Activated CD4-positive, alpha-beta T cell treated with anti-CD3 and anti-CD28 coated beads, Interleukin-2, amount 10 ng/mL, durations not matched to agents 7 days and 5 days (primary cell): ENCODE measurements at places on chromosomes 13 and 19.

DNA sequence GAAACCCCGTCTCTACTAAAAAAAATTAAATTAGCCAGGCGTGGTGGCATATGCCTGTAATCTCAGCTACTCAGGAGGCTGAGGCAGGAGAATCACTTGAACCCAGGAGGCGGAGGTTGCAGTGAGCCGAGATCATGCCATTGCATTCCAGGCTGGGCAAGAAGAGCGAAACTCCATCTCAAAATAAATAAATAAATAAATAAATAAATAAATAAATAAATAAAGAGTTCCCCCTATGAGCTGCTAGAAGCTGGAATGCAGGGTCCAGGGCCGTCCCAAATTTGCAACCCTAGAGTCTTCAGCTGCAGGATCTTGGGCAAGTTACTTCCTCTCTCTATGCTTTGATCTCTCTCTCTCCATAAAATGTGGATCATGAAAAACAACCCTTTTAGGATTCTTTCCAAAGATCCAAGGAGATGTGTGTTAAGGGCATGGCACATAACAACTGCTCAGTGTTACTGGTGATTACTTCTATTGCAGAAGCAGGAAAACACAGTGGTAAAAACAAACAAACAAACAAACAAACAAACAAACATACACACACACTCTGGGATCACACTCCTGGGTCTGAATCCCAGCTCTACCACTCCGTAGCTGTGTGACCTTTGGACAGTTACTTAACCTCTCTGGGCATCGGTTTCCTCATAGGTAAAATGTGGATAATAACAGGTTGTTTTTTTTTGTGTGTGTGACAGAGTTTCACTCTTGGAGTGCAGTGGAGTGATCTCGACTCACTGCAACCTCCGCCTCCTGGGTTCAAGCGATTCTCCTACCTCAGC is 78.8 kb downstream of the CACNA1A start:
- no peak for DNase-seq

DNA sequence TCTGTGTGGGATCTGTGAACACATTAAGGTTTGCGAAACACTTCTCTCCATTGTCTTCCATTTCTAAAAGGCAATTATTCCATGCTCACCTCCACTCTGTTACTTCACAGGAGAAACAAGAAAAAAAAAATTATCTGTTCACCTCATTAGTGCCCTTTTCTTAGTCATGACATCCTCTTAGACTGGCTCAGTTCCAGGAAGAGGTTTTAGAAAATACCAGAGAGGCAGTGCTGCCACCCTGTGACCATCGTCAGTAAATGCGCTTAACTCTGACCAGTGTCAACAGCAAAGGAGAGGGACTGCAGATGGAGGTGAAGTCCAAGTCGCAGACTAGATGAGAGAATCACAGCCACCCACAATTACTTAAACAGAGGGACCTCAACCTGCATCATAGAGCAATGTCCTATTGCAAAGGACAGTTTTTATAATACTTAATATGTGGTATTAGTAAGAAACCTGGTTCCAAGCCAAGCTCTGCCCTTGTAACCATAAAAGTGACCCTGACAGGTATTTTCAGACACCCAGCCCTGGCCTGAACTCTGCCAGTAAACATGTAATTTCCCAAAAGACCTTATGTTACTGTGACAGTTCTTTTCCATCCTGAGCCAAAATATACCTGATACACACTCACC is 19.4 kb downstream of the CEACAM21 start:
- peak; percentile 80 for DNase-seq

GRCh38 chr13:102355251-102355650 is 46.6 kb downstream of the FGF14 start:
- DNase-seq = no peak

- DNase-seq = no peak
These were observed 68.5 kb downstream of the FLT1 start for GRCh38 chr13:28426381-28426780.

GRCh38 chr19:56595548-56595899 is 422 bp downstream of the ZNF71 start:
- DNase-seq = no peak

- peak; percentile 84 for DNase-seq
These were observed 630 bp downstream of the RNF126 start for GRCh38 chr19:662207-662961.

GRCh38 chr13:22757530-22758120 is 423.2 kb upstream of the SGCG start:
- no peak for DNase-seq

DNA sequence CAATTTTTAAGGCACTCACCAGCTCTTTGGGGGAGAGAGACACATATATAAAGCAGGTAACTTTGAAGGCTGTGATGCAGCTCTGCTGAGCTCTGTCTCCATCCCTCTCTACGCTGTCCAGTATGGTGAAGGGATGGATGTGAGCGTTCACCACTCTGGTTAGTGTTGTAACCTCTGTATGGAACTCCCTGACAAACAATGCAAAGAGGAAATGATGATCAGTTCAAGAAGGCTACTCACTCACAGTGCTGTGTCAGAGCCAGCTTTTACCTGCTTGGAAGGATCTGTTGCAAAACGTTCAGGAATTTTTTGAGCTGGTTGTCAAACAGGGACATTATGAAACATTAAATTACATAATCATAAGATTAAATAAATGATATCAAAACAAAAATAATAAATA is 90.8 kb upstream of the SLC10A2 start:
- DNase-seq = no peak

- DNase-seq = no peak
These were observed 5.0 kb upstream of the TEX29 start for GRCh38 chr13:111315347-111315995.

- peak; percentile 13 for DNase-seq
These were observed at the start of gene HTR2A for GRCh38 chr13:46896341-46897137. Gene HTR2A (minus strand): TSS chr13:46897053. CDS start chr13:46895906, 1,147 bp downstream.

DNA sequence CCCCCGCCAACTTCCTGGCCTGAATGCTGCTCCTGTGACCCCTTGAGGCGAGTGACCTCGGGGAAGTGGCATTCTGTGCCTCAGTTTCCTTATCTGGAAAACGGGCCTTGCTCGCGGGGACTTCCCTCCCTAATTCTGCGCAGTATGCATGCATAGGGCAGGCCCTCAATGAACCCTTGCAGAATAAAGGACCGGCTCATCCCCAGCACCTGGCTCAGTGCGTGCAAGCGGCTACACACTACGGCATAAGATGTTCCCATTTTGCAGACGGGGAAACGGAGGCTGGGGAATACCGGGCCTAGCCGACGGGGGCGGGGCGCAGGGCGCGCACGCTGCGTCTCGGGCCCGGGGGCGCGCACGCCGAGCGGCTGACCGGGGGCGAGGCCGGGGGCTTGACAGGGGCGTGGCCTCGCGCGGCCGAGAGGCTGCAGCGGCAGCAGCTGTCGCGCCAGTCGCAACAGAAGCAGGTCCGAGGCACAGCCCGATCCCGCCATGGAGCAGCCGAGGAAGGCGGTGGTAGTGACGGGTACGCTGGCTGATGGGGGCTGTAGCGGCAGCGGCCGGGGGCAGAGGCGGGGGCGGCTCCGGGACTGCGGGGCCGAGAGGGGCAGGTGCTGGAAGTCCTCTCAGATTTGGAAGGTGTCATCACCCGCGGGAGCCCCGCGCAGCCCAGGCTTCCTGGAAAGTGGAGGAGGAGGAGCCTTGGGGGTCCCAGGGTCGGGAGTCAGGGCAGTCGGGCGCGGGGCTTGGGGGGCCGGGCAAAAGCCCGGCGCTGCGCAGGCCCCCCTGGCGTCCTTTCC is at the start of gene PGPEP1:
PGPEP1 (plus strand) TSS at position 409 of the 800 bp plus-strand sequence; CDS start at position 493, 84 bp downstream.
- peak; percentile 51 for DNase-seq

DNA sequence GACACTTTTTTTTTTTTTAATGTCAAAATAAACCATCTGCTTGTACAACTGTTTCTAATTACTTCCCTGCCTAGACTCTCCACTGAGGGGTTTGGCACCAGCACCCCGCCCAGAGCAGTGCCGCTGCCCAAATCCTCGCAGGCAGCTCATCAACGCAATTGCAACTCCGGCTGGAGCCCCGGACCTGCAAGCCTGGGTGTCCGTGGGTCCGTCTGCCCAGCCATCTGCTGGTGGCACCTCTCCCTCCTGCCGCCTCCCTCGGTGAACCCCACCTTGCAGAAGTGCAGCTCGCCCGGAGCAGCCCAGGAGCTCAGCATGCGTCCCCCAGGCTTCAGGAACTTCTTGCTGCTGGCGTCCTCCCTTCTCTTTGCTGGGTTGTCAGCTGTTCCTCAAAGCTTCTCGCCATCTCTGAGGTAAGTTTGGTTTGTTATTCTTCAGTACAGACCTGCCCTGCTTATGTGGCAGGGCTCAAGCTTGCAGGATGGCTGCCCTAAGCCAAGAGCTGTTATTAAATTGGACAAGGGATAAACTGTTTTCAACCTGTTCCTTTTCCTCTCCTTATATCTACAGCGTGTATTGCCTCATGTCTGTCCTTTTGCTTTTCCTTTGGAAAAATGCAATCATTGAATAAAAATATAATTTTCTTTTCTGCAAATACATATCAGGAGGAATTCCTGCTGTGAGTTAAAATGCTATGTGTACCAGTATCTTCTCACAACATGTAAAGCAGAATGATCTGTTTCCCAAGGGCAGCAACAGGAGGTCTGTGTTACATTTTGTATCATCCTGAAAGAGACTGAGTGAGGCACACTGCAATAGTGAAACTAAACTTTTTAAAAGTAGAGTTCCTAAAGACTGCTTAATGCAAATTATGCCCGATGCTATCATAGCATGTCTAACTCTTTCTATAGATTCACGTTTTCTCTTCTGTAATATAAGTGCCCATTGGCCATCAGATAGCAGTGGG is at the start of gene ITGBL1:
ITGBL1 (plus strand) TSS at position 157 of the 967 bp plus-strand sequence; CDS start at position 316, 159 bp downstream.
- DNase-seq = no peak

- DNase-seq = no peak
These were observed 60.5 kb downstream of the COL4A2 start for GRCh38 chr13:110367620-110368019.

DNA sequence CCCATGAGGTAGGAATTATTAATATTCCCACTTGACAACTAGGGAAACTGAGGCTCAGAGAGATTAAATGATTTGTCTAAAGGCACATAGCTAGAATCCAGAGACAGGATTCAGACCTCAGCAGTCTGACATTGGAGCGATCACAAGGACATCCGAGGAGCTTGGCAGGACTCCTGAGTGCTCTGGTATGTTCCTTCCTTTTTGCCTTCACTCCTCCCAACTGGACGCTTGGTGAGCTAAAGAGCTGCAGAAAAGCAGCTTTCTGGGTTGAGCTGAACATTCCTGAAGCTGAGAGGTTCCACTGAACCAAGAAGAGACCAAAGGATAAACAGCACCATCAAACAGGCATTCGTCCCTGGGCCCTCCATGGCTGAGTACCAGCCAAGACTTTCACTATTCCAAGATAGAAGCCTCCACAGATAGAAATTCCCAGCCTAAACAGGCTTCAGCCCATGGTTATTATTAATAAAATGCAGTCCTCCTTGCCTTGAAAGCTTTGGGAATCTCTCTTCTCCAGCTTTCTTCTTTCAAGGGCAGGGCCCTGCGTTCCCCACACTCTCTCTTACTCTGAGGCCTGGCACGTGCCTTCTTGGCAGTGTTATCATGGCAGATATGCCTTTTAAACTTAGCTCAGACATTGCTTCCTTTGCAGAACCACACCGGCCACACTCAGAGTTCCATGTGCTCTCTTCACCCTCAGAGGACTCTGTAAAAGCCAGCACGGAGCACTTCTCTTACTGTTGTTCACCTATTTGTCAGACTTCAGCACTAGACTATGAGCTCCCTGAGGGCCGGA is 97.1 kb downstream of the CYSLTR2 start:
- no peak for DNase-seq

- no peak for DNase-seq
These were observed 44.2 kb upstream of the SLAIN1 start for GRCh38 chr13:77653301-77653700.
